Uterus (tissue), 4 donors: ENCODE measurements at places on chromosomes 7 and 10. TPM values are rescaled to one million over a fixed set of nuclear protein-coding genes. Genes with fewer than 3 reads are reported as not detected.

DNA sequence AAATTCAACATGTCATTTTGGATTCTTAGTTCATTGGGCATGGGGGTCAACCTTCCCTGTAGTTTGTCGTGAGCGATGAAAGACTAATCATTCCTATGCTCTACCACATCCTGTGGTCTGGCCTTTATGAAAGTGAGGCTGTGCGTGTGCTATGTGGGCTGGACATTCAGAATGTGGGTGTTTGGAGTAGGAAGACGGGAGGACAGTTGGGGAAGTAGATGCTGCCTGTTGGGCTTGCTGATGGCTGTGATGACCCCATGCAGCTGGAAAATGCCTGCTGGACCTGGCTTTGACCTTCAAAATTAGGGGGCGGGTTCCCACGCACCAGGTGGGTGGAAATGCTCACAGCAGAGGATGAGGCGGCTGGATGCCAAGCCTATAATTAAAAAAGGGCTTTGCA is 90.9 kb upstream of the MKI67 start:
- DNase-seq = no peak

GRCh38 chr10:49183596-49184542 is 4.3 kb downstream of the TMEM273 start:
- DNase-seq = no peak

DNA sequence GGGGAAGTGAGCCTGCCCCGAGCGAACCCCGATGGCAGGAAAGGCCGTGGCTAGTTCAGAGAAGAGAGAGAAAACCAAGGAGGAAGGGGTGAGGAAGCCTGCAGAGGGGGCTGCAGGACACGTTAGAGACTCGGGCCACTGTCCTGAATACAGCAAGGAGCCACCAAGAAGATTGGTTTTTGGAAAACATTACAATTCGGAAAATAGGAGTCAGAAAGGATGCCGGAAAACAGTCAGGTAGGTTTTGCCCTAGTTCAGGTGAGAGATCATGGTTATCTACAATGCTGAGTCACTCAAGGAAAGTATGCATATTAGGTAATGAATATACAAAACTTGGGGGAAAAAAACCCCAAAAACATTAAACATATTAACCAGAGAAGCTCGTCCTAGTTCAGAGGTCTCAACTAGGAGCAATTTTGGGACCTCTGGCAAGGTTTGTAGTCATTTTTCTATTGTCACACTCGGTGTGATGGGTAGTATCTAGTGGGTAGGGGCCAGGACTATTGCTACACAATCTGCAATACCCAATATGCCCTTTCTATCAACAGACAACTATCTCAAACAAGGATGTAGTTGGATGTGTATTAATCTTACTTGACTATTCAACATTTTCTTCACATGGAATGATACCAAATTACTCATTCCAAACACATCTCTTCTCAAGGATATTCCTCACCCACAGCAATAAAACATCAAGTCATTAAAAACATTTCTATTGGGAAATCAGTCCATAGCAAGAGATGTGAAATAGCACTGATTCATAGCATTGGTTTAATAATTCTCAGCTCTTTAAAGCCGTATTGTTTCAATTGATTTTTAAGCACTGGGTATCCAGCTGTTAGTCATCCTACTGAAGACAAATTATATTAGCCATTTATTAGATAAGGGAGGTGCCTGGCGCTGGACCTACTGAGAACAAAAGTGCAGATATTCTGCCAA is 74.4 kb upstream of the RSU1 start:
- peak; percentile 67 for DNase-seq

GRCh38 chr7:40572810-40573465 is 438.1 kb downstream of the SUGCT start:
- no peak for DNase-seq

DNA sequence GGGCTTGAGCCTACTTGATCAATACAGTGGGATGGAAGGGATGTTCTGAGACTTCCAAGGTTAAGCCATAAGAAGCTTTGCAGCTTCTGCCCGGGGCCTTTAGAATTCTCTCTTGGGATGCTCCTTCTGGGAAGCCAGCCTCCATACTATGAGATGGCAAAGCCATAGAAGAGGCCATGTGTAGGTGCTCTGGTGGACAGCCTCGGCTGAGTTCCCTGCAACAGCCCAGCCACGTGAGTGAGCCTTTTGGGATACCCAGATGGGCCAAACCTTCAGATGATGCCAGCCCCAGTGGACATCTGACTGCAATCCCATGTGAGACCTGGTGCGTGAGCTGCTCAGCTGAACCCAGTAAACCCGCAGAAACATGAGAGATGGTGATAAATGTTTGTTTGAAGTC is 370.6 kb downstream of the RPS24 start:
- DNase-seq = peak; percentile 5

DNA sequence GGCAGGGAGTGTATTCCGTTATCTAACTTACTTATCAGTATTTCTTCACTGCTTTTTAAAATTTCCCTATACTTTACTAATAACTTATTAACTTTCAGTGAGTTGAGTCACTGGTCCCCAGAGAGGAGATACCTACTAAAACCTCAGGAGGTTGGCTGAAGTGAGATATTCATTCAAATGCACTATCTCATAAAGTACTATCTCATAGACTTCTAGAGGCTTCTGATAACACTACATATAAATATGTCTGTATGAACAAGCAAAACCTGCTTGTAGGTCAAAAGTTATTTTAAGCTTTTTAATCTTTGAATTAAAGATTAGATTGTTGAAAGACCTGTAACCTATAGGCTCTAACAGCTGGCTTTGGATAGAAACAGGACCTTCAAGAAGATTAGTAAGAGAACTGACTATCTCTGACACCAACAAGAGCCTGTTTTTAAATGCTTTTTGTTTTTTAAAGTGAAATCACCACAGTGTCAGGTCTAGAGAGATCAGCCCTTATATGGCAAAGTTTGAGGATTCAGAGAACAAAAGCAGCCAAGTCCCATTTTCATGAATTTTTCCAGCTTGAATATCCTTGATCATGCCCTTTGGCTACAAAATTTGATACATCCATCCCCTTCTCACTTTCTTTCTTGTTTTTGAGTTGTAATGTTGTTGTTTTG is 242.2 kb downstream of the ARL4A start:
- no peak for DNase-seq

DNA sequence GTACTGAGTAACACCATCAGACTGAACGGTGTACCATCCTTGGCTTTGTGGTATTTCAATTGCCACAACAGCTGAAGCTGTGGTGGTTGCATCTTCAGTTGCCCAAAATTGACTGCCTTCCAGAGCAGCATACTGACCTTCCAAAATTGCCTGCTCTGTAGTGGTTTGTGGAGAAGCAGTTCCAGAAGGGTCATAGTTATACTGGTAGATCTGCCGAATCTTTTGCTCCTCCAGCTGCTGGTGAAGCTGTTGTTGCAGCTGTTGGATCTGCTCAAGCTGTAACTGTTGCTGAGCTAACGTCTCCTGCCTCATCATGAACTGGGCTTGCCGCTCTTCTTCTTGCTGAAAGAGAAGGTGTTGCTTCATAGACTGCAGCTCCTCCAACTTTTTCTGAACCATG is 212.2 kb downstream of the PCLO start:
- no peak for DNase-seq

DNA sequence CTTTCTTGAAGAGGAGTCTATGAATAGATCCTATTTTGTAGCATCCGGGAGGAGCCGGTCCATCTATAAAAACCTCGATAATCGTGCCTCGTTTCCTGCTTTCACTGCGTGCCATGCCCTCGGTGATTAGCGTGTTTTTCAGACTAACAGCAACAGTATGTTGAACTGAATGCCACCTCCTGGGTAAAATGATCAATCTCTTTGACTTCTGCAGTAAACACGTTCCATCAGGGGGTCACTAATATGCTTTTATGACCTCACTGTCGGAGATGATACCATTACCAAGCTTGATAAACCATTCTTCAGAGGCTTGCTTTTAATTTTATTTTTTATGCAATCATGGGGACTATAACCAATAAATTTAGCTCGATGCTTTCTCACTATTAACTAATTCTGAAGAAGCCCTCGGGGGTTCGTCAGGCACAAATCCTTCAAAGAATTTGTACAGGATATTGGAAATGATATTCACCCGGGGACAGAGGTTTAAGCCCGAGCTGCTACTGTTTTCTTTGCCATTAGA is 228.3 kb downstream of the ADARB2 start:
- DNase-seq = no peak

- no peak for DNase-seq
Observed at GRCh38 chr10:72688208-72688651, 3.7 kb upstream of the MCU start.

DNA sequence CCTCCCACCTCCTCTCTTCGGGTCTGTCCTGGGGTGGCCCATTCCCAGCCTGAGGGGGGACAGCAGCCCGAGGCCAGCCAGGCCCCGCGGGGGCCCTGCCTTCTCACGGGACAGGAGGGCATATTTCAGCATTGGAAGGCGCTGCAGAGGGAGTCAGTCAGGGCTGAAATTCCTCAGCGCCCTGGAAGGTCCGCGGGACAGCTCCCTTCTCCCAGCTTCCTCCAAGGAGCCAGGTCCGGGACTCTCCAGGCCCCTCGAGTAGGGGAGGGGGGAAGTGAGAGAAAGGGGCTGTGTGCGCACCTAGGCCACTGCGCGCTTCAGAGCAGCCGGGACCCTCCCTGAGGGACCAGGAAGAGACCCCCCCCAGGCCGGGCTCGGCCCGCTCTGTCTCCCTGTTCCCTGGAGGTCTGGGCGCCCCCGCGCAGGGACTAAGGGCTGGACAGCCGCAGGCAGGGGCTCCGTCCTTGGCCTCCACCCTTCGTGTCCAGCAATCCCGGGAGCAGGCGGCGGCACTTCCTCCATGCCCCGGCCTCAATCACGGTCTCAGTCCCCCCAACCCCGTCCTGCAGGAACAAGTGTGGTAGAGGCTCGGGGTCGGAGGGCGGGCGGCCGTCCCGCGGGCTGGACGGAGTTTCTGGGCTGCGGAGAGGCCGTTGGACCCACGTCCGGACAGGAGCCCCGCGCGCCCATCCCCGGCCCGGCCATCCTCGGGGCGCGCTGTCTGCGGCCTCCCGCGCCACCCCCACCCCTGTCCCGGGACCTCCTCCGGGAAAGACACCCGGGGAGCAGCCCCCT is 6.0 kb upstream of the ELFN1 start:
- peak; percentile 9 for DNase-seq

- DNase-seq = no peak
Observed at GRCh38 chr7:157521752-157522151, 184.9 kb downstream of the DNAJB6 start.

GRCh38 chr7:84105586-84105985 is 89.0 kb downstream of the SEMA3A start:
- DNase-seq = no peak

DNA sequence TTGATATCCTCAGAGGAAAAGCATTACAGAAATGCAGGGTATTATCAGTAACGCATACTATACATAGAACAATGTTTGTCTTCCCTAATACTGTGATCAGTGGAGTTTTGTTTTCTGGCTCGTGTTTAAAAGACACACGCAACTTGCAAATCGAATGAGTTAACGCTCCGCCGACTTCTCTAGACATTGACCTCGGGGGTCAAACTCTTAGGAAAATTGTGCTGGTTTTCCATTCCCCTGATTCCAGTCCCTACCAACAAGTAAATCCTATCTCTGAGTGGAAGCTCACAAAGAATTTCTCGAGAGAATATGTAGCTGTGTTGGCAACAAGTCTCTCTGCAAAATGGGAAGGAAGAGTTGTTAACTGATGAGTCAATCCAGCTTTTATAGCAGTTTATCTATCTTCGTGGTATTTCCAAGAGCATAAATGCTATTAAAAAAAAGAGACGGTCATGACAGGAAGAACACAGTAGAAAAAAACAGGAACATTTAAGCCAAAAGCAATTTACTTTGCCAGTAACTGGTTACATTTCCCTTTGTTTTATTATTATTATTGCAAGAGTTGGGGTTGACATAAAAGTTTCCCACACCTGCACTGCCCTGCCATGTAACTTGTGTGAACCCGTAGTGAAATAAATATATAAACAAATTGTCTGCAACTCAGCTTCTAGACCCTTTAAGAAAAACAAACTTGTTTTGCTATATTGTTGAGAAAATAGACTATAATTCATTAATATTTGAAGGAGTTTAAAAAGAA is 144.4 kb downstream of the ARID5B start:
- no peak for DNase-seq

GRCh38 chr7:83987764-83988163 is 206.8 kb downstream of the SEMA3A start:
- DNase-seq = no peak

The TEX36 gene
- 0.49 TPM for total RNA-seq

The CFAP70 gene
- total RNA-seq = 1.8 TPM

The FXYD4 gene
- total RNA-seq = not detected

The ETV1 gene
- 1.5 TPM for total RNA-seq

The PNLIPRP1 gene
- not detected for total RNA-seq

The NEURL1 gene
- total RNA-seq = 23.6 TPM

The ZNF107 gene
- total RNA-seq = 17.1 TPM

The GFRA1 gene
- 44.0 TPM for total RNA-seq

The PRLHR gene
- total RNA-seq = 1.8 TPM
